B cell (primary cell): ENCODE measurements at places on chromosomes 13 and 19. TPM values are rescaled to one million over a fixed set of nuclear protein-coding genes. Genes with fewer than 3 reads are reported as not detected.
A peak's percentile ranks its signal among the peaks of the same experiment; 100 is the strongest.

DNA sequence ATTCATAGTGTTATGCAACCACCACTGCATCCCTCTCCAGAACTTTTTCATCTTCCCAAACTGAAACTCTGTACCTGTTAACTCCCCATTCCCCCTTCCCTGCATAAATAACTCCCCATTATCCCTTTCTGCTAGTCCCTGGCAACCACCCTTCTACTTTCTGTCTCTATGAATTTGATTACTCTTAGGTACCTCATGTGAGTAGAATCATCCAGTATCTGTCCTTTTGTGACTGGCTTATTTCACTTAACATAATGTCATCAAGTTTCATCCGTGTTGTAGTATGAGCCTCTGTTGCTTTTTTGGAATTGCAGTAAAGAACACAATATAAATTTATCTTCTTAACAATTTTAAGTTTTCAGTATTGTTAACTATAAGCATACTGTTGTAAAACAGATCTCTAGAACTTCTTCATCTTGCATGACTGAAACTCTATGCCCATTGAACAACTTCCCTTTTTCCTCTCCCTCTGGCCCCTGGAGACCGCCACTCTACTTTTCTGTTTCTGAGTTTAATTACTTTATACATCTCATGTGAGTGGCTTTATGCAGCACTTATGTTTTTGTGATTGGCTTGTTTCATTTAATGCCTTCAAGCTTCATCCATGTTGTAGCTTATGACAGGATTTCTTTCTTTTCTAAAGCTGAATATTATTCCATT lies 87.3 kb upstream of the ABCC4 start:
- peaks cover 60% of the 10 kb centered on the region for H3K27me3 ChIP-seq
- DNase-seq = peak; percentile 25
- no peak overlapping the region for H3K27ac ChIP-seq
- H3K4me3 ChIP-seq = no peak overlapping the region
- H3K4me1 ChIP-seq = peaks cover 23% of the 10 kb centered on the region
- H3K36me3 ChIP-seq = no peaks in the 10 kb centered on the region

DNA sequence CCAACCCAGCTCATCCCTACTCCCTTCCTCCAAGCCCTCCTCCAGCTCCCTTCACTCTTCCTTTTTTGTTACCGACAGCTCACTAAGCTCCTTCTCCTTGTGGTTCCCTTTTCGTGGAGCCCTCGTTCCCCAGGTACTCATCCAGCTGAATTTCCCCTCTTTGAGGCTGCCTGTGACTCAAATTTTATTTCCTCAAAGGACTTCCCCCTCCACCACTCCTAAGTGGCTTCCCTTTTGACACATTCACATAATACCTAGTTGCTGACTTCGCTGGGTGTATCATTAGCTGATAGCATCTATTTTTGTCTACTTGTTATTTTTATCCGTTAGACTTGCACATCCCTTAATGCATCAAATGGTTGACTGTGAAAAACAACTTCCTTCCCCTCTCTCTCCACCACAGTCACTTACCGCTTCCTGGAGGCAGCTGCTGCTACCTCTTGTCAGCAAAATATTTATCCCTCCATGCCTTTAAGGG lies 14.5 kb downstream of the FFAR2 start:
- H3K27me3 ChIP-seq = no peaks in the 10 kb centered on the region
- peak overlapping the region; percentile 71 for H3K27ac ChIP-seq
- peak; percentile 88 for DNase-seq
- H3K36me3 ChIP-seq = no peaks in the 10 kb centered on the region
- H3K4me1 ChIP-seq = peaks cover 67% of the 10 kb centered on the region

DNA sequence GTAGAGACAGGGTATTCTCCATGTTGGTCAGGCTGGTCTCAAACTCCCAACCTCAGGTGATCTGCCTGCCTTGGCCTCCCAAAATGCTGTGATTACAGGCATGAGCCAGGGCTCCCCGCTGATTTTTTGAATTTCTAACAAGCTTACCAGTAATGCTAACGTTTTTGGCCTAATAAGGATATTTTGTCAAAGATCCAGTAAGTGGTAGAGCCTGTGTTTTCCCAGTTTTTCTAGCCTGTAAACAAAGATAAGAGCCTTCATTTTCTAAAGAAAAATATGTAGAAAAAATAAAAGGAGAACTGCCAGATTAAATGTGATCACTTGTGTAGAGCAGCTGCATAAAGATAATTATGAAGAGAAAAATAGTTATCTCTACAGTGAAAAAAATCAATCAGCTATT lies 37.7 kb downstream of the ZNF93 start:
- DNase-seq = no peak
- H3K4me1 ChIP-seq = peaks cover 14% of the 10 kb centered on the region

- peaks cover 57% of the 10 kb centered on the region for H3K4me1 ChIP-seq
- no peak overlapping the region for H3K27ac ChIP-seq
- no peak overlapping the region for H3K4me3 ChIP-seq
- H3K27me3 ChIP-seq = no peaks in the 10 kb centered on the region
Measured at GRCh38 chr19:46637224-46637623, 1.2 kb upstream of the GNG8 start.

- peak overlapping the region; percentile 72 for H3K4me3 ChIP-seq
- peaks cover 11% of the 10 kb centered on the region for H3K27me3 ChIP-seq
- peaks cover 10% of the 10 kb centered on the region for H3K4me1 ChIP-seq
- DNase-seq = peak; percentile 60
- H3K36me3 ChIP-seq = no peaks in the 10 kb centered on the region
Measured at GRCh38 chr13:109787135-109787954, 962 bp upstream of the IRS2 start.

DNA sequence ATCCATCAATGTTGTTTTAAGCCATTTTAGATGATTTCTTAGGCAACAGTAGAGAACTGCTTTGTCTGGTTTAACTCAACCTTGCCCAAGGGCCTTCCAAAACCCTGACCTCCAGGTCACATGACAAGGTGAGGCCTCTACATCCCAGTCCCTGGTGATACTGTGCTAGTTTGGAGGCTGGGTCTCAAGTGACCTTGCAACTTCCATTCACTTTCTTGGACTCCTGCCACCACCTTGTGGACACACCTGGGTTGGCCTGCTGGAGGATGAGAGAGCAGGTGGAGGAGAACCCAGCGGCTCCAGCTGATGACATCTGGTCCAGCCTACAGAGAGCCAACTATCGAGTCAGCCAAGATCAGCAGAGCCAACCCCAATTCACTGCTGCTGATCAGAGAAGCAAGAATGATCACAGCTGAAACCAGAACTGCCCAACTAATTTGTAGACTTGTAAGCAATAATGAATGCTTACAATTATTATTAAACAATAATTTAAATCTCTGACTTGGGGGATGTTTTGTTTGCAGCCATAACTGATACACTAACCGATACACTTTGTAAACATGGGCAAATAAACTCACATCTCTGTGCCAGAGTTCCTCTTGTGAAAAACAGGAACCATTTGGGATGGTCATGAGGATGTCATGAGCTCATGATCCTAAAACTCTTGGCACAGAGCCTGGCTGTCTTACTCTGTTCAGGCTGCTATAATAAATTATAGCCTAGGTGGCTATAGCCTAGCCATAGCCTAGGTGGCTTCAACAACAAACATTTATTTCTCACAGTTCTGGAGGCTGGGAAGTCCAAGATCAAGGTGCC lies 11.5 kb downstream of the FAM187B start:
- peaks cover 49% of the 10 kb centered on the region for H3K4me1 ChIP-seq
- no peak overlapping the region for H3K27ac ChIP-seq
- DNase-seq = peak; percentile 61
- H3K36me3 ChIP-seq = no peaks in the 10 kb centered on the region

HIPK4 gene
- 0.20 TPM in 1 of 2 replicates, not detected in the other for total RNA-seq

PPFIA3 gene
- 0.80 and 3.4 TPM in 2 replicates for total RNA-seq
